ENCODE measurements at places on chromosomes 6 and 20. TPM values are rescaled to one million over a fixed set of nuclear protein-coding genes. Genes with fewer than 3 reads are reported as not detected.

GRCh38 chr20:23023621-23024177 lies 11.4 kb upstream of the SSTR4 start:
- DNase-seq, result no peak
- H3K36me3 ChIP-seq, result no peaks in the 10 kb centered on the region
- no peak overlapping the region for H3K27ac ChIP-seq
- H3K4me3 ChIP-seq, result no peak overlapping the region
- H3K4me1 ChIP-seq, result no peaks in the 10 kb centered on the region

GRCh38 chr20:45047581-45048119 lies 53.3 kb downstream of the KCNS1 start:
- H3K4me1 ChIP-seq, result no peaks in the 10 kb centered on the region
- no peak overlapping the region for H3K27ac ChIP-seq
- no peak overlapping the region for H3K4me3 ChIP-seq

DNA sequence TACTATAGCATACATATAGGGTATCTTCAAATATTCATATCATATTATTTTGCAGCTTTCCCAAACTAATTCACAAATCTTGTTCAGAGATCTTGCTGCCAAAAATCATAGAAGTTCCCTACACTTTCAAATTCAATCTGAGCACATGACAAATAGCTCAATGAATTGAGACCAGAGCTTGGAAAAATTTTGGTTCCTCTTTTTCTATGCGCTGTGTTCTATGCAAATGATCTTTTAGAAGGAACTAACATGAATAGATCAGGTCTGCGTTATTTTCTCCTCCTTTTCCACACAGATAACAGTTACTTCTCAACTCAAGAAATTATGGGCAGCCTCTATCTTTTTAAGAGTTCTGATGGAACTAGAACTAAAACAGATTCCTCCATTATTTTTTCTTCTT lies 316.3 kb downstream of the ARHGAP18 start:
- no peaks in the 10 kb centered on the region for H3K4me1 ChIP-seq
- H3K36me3 ChIP-seq, result no peaks in the 10 kb centered on the region
- no peak overlapping the region for H3K4me3 ChIP-seq
- no peak overlapping the region for H3K27ac ChIP-seq

- H3K36me3 ChIP-seq, result no peaks in the 10 kb centered on the region
- H3K27ac ChIP-seq, result no peak overlapping the region
- no peak overlapping the region for H3K4me3 ChIP-seq
- no peaks in the 10 kb centered on the region for H3K27me3 ChIP-seq
- no peaks in the 10 kb centered on the region for H3K4me1 ChIP-seq
- DNase-seq, result no peak
Measured at GRCh38 chr6:47187113-47187512, 122.6 kb downstream of the TNFRSF21 start.

DNA sequence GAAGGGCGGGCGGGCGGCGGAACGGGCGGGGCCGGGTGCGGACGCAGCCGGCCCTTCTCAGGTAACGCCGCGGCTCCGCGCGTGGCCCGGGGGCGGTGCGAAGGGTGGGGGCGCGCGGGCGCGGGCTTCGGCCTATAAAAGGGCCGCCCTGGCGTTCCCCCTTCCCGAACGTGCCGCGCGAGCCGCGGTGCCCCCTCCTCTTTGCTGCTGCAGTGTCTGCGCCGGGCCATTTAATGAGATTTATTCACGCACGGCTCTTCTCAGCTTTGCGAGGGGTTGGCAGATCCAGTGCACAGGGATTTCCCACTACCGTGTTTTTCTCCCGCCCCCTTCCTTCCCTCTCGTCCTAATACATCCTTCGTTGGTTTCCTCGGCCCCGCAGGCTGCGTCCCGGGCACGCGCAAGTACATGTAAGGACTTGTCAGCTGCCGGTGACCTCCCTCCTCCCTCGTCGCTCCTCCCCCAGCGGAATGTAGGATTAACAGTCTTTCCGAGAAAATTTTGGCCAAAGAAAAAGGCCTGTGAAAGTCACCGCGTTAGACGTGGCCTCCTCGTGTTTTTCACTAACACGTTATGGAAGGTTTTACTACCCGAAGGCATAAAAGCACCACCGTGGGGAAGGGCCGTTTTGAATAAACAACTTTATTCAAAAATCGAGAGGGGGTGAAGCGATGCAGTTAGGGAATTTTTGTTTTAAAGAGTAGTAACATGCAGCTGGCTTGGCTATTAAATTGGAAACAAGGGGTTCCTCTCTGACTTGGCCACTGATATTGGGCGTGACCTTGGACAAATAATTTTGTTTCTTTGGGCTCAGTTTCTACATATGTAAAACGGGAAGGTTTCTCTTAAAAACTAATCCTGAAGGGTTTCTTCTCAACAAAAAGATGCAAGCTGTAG lies 966 bp upstream of the REV3L start:
- DNase-seq, result peak; percentile 95
- H3K4me1 ChIP-seq, result peaks cover 38% of the 10 kb centered on the region
- peak overlapping the region; percentile 97 for H3K27ac ChIP-seq
- H3K4me3 ChIP-seq, result peak overlapping the region; percentile 82
- peaks cover 6% of the 10 kb centered on the region for H3K36me3 ChIP-seq
- no peaks in the 10 kb centered on the region for H3K27me3 ChIP-seq

DNA sequence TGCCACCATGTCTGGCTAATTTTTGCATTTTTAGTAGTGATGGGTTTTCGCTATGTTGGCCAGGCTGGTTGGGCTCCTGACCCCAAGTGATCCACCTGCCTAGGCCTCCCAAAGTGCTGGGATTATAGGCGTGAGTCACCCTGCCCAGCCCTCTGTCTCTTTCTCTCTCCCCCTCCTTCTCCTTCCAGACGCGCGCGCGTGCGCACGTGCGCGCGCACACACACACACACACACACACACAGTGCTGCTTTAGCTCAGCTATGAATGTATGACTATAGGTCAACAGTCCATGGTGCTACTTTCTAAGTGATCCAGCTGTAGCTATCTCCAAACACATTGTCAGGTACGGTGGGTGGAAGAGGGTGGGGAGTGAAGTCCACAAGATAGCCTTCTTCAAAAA lies 449.5 kb downstream of the PHF3 start:
- DNase-seq, result no peak
- no peaks in the 10 kb centered on the region for H3K4me1 ChIP-seq
- no peak overlapping the region for H3K27ac ChIP-seq
- no peaks in the 10 kb centered on the region for H3K27me3 ChIP-seq
- H3K4me3 ChIP-seq, result no peak overlapping the region
- H3K36me3 ChIP-seq, result no peaks in the 10 kb centered on the region

DNA sequence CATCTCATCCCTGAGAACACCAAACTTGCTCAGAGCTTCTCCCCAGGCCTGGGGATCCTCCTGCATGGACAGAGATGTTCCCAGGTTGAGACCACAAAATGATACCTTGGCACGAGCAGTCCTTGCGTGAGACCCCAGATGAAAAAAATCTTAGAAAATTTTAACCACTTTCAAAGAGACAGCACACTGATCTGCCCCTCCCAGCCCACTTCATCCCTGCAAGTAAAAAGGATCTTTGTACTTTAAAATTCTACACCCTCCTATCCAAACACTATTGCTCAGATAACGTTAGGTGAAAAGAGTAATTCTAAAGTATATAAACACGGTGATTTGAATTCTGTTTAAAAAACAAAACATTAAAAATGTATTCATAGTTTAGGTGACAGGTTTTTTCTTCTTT lies 98.5 kb downstream of the SLC23A2 start:
- no peaks in the 10 kb centered on the region for H3K4me1 ChIP-seq
- no peak overlapping the region for H3K27ac ChIP-seq
- no peak overlapping the region for H3K4me3 ChIP-seq
- peaks cover 3% of the 10 kb centered on the region for H3K36me3 ChIP-seq
- no peak for DNase-seq
- no peaks in the 10 kb centered on the region for H3K27me3 ChIP-seq

- no peak for DNase-seq
- H3K36me3 ChIP-seq, result no peaks in the 10 kb centered on the region
- H3K4me1 ChIP-seq, result peaks cover 54% of the 10 kb centered on the region
- no peak overlapping the region for H3K4me3 ChIP-seq
- peak overlapping the region; percentile 87 for H3K27ac ChIP-seq
Measured at GRCh38 chr6:6723921-6724538, 135.5 kb downstream of the LY86 start.

DNA sequence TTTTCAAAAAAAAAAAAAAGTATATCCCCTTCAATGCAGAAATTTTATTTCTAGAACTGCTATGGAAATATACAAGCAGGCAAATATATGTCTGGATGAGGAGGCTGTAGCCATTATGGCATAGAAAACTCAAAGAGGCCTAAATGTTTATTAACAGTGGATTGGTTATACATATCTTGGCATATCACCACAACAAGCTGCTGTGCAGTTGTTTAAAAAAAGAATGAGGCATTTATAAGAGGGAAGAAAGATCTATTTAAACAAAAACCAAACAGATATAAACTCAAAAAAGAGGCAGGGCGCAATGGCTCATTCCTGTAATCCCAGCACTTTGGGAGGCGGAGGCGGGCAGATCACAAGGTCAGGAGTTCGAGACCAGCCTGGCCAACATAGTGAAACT lies 26.2 kb downstream of the CASS4 start:
- no peaks in the 10 kb centered on the region for H3K4me1 ChIP-seq
- H3K36me3 ChIP-seq, result no peaks in the 10 kb centered on the region
- H3K27me3 ChIP-seq, result no peaks in the 10 kb centered on the region
- no peak overlapping the region for H3K27ac ChIP-seq

MROH8 gene
- 2.0 TPM for total RNA-seq

TRAPPC3L gene
- not detected for total RNA-seq

DEFB124 gene
- not detected for total RNA-seq

GLP1R gene
- not detected for total RNA-seq

HRH3 gene
- 0.22 TPM for total RNA-seq

TSPO2 gene
- not detected for total RNA-seq

BTN1A1 gene
- not detected for total RNA-seq

SNAP25 gene
- 5.8 TPM for total RNA-seq
